ENCODE measurements at places on chromosomes 2 and 18.

GRCh38 chr18:25261768-25262167 is 90.2 kb downstream of the ZNF521 start:
- DNase-seq = no peak

DNA sequence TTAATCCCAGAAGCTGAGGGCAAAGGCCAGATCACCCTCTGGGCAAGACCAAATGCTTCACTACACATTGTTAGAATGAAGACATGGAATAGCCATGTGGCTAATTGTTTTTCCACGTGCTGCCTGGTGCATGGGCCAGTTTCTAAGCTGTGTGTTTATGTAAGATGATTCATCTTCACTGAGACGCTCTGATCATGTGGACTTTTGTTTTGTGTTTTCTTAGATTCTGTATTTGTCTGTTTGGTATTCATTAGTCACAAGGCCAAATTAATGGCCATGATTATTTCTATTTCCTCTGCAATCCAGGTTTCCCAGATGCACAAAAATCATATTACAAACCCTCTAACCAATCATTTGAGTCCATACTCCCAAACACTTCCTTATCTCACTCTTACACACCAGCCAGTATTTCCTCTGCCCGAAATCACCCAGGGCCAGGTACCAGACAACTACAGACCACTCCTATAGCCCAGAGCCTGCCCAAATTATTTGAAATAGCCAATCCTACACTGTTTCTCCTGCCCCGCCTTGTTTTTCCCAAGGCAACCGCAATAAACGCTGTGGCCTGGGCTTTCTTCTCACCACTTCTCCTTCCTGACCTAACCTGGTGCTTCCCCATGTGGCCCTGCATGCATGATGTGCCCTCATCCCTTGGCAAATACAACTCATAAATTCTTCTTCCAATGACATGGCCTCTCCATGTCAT is 94.2 kb upstream of the SP3 start:
- no peak for DNase-seq

DNA sequence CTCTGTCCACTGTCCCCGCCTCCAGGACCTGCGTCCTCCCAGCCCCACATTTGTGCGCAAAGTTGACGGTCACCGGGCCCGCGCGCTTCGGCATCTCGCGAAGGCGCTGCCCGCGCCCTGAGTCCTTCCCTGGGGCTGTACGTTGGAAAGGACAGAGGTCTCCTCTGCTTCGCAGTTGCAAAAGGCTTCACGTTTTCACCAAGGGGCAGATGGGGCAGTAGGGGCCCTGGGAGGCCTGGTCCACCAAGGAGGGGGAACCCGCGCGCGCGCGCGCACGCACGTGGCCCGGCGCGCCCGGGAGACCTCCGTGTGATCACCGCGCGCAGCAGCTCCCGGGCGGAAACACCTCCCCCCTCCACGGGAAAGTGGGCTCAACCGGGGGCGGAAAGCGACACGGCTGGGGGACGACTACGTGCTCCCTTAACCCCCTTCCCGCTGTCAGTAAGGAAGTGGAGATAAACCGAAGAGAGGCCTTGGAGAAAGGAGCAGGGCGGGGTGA is 21.9 kb downstream of the TEX44 start:
- DNase-seq = peak; percentile 73

DNA sequence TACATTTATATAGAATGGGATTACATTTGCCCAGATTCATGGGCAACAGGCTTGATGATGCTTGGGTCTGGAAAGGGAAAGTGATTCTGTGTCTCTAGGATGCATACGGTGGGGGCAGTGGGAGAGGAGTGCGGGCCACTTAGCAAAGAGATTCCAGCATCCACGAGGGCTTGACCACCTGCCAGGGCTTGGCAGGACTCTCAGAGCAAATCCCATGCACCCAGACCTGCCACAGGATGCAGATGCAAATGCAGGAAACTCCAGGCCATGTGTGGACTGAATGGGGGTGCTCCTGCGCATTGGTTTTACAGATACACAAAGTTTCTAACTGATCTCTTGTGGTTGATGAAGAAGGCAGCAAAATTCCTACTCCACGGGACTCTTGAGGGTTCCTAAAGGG is 334.7 kb downstream of the CYRIA start:
- no peak for DNase-seq

- no peak for DNase-seq
Observed at GRCh38 chr18:10588975-10589374, 63.1 kb downstream of the NAPG start.

DNA sequence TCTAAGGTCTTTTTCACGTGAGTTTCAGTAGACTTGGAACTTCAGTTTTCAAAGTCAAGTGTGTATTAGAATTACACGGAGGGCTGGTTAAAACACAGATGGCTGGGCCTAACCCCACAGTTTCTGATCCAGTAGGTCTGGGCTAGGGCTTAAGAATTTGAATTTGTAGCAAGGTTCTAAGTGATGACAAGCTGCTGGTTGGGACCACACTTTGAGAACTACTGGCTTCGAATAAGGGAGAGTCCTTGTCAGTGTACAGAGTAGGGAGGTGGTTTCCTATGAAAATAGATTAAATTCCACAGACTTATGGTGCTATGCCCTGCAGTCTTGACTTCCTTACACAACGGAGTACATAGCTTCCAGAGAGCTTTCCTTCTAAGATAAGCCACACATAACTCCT is 4.5 kb downstream of the RHOB start:
- no peak for DNase-seq

GRCh38 chr2:37262522-37262921 is 31.1 kb downstream of the NDUFAF7 start:
- no peak for DNase-seq

DNA sequence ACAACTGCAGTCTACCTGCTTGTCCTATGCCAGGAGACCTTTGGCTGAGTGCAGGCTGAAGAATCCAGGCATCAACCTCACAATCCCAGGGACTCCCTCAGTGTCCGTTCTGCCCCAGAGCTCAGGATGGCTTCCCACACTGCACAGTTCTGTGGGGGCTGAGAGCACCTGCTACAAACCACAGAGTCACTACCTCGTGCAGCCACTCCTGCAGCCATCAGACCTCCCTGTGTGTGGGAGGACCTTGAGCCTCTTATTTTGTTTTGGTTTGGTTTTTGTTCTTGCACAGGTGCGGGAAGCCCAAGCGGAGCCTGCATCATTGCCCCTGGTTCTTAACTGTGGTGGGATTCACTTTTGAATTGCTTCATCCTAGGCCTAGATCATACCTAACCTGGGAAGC is 31.0 kb downstream of the NAT8 start:
- DNase-seq = no peak

DNA sequence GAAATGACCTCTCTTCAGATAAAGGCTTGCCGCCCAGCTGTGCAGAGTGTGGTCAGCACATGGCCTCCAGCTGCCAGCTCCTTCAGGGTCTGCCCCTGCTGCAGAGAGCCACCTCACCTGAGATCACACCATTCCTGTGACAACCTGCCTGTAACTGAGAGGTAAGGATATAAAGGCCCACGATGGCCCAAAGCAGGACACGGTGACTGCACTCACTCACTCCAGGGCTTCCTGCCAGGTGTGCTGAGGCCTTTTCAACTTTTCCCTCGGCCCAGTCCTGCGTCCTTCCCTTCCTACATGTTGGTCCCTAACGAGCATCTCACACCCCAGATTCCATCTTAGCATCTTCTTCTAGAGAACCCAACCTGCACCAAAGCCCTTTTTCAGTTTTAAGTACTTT is 36.2 kb downstream of the ANKRD44 start:
- DNase-seq = no peak

DNA sequence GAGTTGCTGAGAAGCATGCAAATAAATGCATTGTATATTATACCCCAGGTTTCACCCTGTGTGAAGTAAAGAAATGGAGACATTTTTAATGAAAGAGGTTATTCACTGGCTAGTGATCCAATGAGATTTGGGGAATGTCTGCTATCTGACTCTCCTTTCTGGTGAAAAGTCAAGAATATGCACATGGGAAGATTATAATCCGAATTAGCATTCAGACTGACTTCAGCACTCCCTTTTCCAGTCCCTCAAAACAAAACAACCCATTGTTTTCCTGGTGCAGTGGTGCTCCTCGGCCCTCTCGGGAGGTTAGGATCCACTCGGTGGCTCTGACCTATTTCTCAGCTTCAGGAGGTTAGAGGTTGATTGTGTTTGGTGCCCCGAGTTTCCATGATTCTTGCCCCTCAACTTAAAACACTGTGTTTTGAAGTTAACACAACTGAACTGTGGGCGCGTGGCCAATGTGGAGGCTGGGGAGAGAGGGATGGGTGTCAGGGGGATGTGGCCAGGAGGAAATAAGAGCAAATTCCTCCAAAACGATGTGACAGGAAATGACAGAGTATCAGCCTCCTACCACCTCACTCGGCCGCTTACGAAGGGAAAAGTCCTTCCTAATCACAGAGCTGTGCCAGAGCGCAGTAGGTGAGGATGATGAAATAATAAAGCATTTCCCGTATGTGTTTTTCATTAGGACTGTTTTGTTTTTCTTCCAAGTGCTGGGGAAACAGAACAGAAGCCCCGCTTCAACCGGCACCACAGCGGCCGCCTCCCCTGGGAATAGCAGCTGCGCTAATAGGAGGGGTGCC is 440.1 kb downstream of the MTX2 start:
- no peak for DNase-seq

DNA sequence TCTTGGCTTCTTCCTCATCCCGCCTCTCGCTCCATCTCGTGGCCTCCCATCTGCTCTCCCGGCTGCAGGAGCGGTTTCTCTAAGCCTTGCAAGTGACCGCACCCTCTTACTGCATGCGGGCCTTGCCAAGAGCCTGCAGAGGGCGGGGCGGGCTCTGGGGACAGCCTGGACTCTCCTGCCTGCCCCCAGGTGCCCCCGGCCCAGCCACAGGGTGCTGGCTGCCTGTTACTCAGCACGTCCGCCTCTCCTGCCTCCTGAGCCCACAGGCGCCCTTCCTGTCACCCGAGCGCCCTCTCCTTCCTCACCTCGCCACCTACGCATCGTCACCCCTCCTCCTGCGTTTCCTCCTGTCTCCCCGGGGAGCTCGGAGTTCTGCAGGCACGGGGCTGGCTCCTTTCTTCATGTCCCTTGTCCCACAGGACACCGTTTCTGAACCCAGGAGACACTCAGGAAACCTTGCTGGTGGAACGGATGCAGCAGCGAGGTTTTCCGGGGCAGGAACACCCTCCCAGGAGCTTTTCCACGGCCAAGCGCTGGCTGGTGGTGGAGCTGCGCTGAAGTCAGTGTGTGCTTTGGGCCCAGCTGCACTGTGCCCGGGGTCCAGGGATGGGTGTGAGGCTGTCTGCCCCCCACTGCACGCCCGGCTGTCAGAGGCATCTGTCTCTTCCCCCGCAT is 28.5 kb downstream of the HPCAL1 start:
- DNase-seq = no peak

DNA sequence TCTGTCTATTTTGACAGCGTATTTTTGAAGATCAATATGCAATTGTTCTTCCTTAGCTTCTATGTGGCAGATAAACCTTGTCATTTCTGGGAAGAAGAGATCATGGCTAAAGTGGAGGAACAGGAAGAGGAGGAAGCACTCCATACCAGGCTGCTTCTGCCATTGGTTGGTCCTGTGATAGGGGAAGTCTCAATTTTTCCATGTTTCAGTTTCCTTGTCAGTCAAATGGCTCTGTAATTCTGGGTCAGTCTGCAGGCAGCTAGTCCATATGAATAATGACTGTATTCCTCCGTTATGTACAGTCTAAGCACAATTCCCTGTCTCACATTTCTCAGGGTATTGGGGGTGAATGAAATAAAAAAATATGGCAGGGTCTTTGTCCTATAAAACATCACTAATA is 277.6 kb upstream of the CXCR4 start:
- DNase-seq = no peak

DNA sequence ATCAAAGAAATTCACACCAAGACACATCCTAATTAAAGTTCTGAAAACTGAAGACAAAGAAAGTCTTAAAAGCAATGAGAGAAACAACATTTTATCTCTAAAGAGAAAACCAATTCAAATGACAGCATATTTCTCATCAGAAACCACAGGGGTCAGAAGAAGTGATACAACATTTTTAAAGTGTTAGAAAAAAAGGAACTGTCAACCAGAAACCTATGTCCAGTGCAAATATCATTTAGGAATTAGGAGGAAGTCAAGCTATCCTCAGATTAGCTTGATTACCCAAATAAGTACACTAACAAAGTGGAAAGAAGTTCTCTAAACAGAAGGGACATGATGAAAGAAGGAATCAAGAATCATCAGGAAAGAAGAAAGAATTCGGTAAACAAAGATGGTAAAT is 59.5 kb upstream of the BCL2L11 start:
- DNase-seq = no peak

DNA sequence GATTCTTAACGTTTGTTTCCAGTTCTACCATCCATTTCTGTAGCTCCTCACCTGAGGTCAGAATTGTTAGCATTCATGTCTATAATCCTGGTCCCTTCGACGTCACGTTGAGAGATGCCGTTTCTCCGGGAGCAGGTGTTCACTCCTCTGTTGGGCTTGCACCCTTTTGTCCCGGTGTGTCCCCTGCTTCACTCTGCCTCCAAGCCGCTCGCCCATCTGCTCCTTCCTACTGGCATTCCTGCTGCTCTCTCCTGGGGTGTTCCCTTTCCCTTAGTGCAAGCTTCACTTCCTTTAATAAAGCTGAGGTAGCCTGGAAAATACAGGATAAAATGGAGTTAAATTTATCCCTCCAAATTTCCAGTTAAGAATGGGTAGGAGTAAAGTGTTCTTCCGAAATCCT is 61.9 kb upstream of the CABYR start:
- DNase-seq = no peak

- peak; percentile 13 for DNase-seq
Observed at GRCh38 chr2:3827673-3828575, 124.5 kb downstream of the DCDC2C start.

DNA sequence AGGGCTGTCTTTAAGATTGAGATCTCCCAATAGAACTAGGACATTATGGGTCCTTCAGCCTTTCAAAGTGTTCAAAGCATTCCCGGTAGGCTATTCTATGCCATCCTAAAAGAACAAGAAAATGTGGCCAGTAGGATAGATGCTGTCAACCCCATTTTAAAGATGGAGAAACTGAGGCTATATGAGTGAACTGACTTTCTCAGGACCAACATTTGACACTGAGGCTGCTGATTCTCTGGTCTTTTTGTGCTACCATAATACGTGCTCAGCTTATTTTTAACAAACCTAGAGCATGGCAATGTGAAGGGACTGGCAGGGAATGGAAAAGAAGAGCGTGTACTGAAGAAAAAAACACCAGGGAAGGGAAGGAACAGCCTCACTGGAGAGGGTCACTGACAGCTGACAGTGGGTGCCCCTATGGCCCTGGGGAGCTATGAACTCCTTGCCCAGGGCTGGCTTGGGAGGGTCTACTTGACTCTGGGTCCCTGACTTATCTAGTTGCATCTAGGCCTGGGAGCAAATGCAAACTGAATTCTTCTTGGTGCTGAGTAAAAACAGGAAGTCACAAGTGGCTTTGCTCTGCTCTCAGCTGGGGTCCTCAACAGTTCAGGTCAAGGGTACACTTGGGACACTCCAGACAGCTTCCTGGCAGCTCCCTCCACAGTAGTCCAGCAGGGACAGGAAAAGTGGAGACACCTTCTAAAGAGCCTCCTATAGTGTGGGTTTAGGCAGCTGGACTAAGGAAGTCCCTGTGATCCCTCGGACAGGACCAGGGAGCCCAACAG is 2.3 kb downstream of the CYRIA start:
- DNase-seq = no peak

DNA sequence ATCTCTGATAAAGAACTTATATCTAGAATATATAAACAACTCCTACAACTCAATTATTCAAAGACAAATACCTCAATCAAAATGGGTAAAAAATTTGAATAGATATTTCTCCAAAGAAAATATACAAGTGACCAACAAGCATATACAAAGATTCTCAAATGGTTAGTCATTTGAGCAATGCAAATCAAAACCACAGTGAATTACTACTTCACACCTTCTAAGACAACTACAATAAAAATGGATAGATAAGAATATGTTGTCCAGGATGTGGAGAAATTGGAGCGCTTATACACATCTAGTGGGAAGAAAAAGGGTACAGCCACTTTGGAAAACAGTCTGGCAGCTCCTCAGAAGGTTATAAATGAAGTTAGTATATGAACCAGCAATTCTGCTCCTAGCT is 332.9 kb downstream of the TGIF1 start:
- no peak for DNase-seq
